Activated CD4-positive, alpha-beta T cell treated with anti-CD3 and anti-CD28 coated beads, Interleukin-2, amount 10 ng/mL, durations not matched to agents 24 days and 14 days (primary cell): ENCODE measurements at places on chromosomes 1 and 21. TPM values are rescaled to one million over a fixed set of nuclear protein-coding genes. Genes with fewer than 3 reads are reported as not detected.

Gene RPTN
- not detected in 2 replicates for total RNA-seq

Gene TTC24
- total RNA-seq, result 4.6 and 5.4 TPM in 2 replicates

Gene RNF207
- 53.2 and 54.7 TPM in 2 replicates for total RNA-seq

Gene SPRR2D
- total RNA-seq, result not detected in 2 replicates

Gene KIAA1614
- 0.16 and 0.26 TPM in 2 replicates for total RNA-seq
